ENCODE measurements at places on chromosomes 6 and 20. TPM values are rescaled to one million over a fixed set of nuclear protein-coding genes. Genes with fewer than 3 reads are reported as not detected.

GRCh38 chr6:24743265-24743943 is 24.4 kb upstream of the C6orf62 start:
- peak overlapping the region; percentile 35 for H3K4me3 ChIP-seq
- peaks cover 20% of the 10 kb centered on the region for H3K4me1 ChIP-seq
- DNase-seq: peak; percentile 46

DNA sequence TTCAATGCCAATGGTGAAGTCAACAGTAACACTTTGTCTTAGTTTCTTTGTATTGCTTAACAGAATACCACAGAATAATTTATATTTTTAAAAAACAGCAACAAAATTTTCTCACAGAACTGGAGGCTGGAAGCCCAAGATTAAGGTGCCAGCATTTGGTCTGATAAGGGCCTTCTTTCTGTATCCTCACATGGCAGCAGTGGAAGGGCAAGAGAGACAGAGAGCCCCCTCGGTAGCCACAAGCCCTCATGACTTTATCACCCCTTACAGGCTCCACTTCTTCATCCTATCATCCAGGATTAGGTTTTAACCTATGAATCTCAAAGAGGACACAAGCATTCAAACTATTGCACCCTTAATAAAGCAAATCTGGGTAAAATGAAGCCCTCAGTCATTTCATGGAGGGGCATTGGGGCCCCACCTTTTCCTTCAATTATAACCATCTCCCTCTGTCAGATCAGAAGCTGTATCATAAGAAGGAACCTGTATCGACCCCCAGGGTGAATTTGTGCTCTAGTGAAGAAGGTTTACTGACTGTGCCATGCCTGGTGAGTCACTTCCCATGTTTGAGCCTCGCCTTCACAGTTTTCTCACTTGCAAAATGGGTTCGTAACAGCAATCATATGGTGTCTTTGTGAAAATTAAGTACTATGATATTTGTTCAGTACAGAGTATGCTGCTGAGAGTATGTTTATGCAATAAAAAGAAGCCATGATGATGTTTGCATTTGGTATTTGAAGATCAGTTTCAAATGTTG is 178.2 kb downstream of the LRFN2 start:
- no peak overlapping the region for H3K27ac ChIP-seq
- H3K4me1 ChIP-seq: no peaks in the 10 kb centered on the region
- no peak overlapping the region for H3K4me3 ChIP-seq
- DNase-seq: no peak

DNA sequence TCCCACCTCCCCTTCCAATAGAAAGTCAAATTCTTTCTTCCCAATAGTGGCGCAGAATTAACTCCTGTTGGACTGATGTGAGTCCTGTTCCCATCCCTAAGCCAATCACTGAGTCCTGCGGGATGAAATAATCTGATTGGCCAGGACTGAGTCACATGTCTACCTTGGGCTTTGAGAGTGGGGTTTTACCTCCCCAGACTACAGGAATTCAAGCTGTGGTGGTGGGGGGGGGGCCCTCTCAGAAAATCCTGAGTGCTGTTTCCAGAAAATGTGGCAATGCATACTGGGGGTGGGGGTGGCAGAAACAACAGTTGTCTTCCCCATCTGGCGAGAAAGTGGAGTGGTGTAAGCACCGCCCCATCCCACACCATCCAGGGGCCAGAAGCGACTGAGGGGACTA is 65.7 kb downstream of the CTCFL start:
- no peak overlapping the region for H3K27ac ChIP-seq
- H3K36me3 ChIP-seq: no peaks in the 10 kb centered on the region
- DNase-seq: no peak
- H3K4me1 ChIP-seq: no peaks in the 10 kb centered on the region

LGSN gene
- total RNA-seq: not detected

GRCh38 chr20:62030834-62031434 is 34.7 kb downstream of the TAF4 start:
- DNase-seq: no peak
- H3K27ac ChIP-seq: peak overlapping the region; percentile 87
- no peaks in the 10 kb centered on the region for H3K27me3 ChIP-seq

- DNase-seq: no peak
- H3K4me3 ChIP-seq: no peak overlapping the region
- H3K27me3 ChIP-seq: peaks cover 5% of the 10 kb centered on the region
- no peaks in the 10 kb centered on the region for H3K4me1 ChIP-seq
- no peak overlapping the region for H3K27ac ChIP-seq
- no peaks in the 10 kb centered on the region for H3K36me3 ChIP-seq
Observed at GRCh38 chr20:39862470-39862891, 826.6 kb downstream of the MAFB start.

GRCh38 chr6:55953335-55953734 is 77.9 kb upstream of the BMP5 start:
- no peak overlapping the region for H3K27ac ChIP-seq
- DNase-seq: no peak
- H3K4me1 ChIP-seq: no peaks in the 10 kb centered on the region
- no peaks in the 10 kb centered on the region for H3K36me3 ChIP-seq

SMLR1 gene
- not detected for total RNA-seq

DNA sequence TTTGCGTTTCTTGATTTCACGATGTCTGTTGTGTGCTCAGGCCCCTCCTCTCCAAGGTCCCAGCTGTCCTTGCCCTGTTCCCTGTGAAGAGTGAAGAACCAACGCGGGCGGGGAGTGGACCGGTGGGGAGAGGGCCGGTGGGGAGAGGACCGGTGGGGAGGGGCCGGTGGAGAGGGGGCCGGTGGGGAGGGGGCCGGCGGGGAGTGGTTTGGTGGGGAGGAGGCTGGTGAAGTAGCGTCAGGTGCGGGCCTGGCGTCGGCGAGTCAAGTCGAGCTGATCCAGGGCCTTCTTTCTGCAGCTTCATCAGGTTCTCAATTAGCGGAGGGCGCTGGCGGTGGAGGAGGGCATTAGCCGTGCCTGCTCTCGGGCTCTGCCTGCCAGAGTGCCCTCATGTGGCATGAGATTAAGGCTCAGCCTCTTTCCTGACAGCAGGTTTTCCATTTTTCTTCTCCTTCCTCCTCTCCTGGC is 21.2 kb upstream of the BHLHE23 start:
- H3K27ac ChIP-seq: no peak overlapping the region
- H3K4me3 ChIP-seq: peak overlapping the region; percentile 51
- H3K4me1 ChIP-seq: peaks cover 15% of the 10 kb centered on the region
- H3K36me3 ChIP-seq: no peaks in the 10 kb centered on the region
- DNase-seq: peak; percentile 47
- peaks cover 17% of the 10 kb centered on the region for H3K27me3 ChIP-seq

HMGCLL1 gene
- total RNA-seq: not detected

BPIFB2 gene
- not detected for total RNA-seq

DNA sequence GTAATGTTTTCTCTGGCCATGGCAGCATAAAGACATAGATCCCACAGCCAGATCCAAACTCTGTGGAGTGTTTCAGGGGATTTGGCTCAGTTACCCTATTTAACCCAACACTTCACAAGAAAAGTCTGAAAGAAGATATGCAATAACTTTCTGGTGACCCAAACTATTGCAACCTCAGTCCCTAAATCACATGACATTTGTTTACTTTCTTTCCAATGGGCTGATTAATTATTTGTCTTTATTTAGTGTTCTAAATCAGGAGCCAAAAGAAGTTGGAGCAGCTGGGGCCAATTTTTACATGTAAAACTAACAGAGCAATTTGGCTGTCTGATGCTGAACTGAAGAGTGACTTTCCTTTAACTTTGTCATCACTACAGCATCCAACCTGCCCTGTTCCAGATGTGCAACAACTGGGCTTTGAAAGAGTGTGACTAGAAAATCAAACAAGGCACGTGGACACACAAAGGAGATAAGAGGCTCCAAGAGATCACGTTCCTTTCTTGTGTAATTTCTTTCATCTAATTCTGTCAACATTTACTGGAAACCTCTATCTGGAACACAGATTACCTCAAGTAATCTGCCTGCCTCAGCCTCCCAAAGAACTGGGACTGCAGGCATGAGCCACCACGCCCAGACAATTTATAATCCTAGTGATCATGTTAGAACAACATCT is 90.8 kb downstream of the TRMT11 start:
- DNase-seq: no peak
- H3K4me1 ChIP-seq: no peaks in the 10 kb centered on the region
- H3K36me3 ChIP-seq: peaks cover 19% of the 10 kb centered on the region
- no peak overlapping the region for H3K4me3 ChIP-seq
- H3K27ac ChIP-seq: no peak overlapping the region

DNA sequence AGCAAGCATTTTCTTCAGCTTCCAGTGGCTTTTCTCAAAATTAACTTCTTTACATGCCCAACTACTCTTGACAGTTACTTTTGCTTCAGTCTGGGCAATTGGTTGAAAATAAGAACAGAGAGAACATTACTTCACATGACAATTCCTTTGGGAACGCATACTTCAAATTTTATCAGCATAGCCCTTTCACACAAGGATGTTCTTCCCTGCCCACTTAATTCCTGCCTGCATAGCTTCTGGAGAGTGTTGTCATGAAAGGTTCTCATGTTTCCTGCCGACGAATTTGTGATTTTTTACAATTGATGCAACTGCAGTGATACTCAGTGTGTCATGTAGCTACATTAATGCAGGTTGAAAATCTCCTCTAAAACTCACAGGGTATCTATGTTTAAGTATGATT is 22.0 kb upstream of the SNRNP48 start:
- H3K4me1 ChIP-seq: no peaks in the 10 kb centered on the region
- H3K36me3 ChIP-seq: no peaks in the 10 kb centered on the region
- no peak overlapping the region for H3K4me3 ChIP-seq
- no peak overlapping the region for H3K27ac ChIP-seq
- no peak for DNase-seq

HLA-G gene
- 1.4 TPM for total RNA-seq

DNA sequence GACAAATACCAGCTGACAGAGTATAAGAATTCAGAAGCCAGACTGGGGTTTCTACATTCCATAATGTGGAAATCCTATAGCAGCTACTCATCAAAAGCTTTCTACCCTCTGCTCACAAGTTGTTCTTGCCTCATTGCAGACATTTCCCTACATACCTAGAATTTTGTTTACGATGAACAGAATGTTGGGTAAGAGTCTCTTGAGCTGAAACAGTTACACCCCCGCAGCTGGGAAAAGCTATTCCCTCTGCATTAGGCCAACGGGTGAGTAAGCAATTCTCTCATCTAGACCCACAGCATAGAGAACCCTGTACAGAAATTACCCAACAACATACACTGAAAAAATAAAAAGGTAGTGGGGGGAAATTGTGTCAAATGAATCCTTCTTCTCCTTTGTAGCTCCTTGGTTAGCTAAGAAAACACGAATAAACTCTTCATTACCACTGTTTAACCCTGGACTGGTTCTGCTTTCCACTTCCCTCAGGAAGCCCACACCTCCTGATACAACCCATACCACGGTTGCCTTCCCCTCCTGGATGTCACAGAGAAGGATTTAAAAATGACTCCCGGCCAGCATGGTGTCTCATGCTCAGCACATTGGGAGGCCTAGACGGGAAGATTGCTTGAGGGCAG is 215.0 kb upstream of the SHLD1 start:
- no peak overlapping the region for H3K4me3 ChIP-seq
- peaks cover 15% of the 10 kb centered on the region for H3K4me1 ChIP-seq
- no peaks in the 10 kb centered on the region for H3K36me3 ChIP-seq
- H3K27me3 ChIP-seq: no peaks in the 10 kb centered on the region
- no peak for DNase-seq

- no peaks in the 10 kb centered on the region for H3K36me3 ChIP-seq
- no peak for DNase-seq
- H3K27ac ChIP-seq: no peak overlapping the region
- H3K4me3 ChIP-seq: no peak overlapping the region
- peaks cover 44% of the 10 kb centered on the region for H3K4me1 ChIP-seq
- H3K27me3 ChIP-seq: peaks cover 16% of the 10 kb centered on the region
Observed at GRCh38 chr6:170152124-170152926, 138.6 kb downstream of the DLL1 start.

GRM1 gene
- not detected for total RNA-seq

DNA sequence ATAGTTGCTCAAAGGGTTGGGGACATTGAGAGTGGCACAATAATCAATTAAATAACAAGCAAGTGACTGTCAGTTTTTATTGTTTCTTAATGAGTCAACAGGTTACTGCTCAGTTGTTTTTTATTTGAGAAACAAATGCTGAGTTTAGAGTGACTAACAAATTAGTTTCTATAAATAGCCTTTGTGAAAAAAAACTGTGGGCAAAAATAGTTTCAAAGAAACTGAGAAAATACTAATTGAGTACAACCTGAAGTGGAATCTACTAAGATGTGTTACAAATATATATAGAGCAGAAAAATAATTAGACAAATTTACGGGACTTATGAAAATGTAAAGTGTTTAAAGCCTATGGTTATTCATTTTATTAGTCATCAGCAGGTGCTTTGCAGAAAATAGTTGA is 22.3 kb downstream of the BEND6 start:
- H3K36me3 ChIP-seq: peaks cover 2% of the 10 kb centered on the region
- no peaks in the 10 kb centered on the region for H3K4me1 ChIP-seq
- H3K27me3 ChIP-seq: no peaks in the 10 kb centered on the region
- no peak for DNase-seq
- no peak overlapping the region for H3K27ac ChIP-seq
- H3K4me3 ChIP-seq: no peak overlapping the region

OLIG3 gene
- 0.21 TPM for total RNA-seq

All from activated naive CD8-positive, alpha-beta T cell treated with anti-CD3 and anti-CD28 coated beads for 36 hours (primary cell).